Effector CD8-positive, alpha-beta T cell (primary cell): ENCODE measurements at places on chromosomes 1 and 21.

- no peak for DNase-seq
These were observed 1.8 kb upstream of the GBP5 start for GRCh38 chr1:89274411-89274857.

- DNase-seq, result no peak
These were observed 111.6 kb downstream of the RGS2 start for GRCh38 chr1:192920412-192920811.

DNA sequence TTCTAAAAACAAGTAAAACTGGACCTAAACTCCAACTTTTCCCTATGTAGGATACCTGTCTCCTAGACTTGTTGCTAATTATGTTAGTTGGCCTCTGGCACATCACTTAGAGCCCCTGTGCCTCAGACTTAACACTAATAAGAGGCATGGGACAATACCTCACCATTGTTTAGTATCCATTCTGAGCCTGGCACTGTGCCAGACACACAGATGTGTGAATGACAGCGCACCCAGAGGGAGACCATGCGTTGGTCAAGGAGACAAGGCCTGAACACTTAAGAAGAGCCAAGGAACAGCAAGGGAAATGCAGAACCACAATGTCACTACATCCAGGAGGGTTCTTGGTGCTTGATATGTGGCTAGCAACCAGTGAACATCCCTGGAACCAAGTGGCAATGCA is 189.1 kb downstream of the FGGY start:
- no peak for DNase-seq

- no peak for DNase-seq
These were observed 1240.7 kb downstream of the BRINP3 start for GRCh38 chr1:189237008-189237407.

- DNase-seq, result no peak
These were observed 146.8 kb downstream of the CASZ1 start for GRCh38 chr1:10649517-10650201.

- DNase-seq, result no peak
These were observed 36.8 kb upstream of the BMP8B start for GRCh38 chr1:39825432-39825941.

GRCh38 chr1:81349194-81349965 is 451.4 kb upstream of the ADGRL2 start:
- no peak for DNase-seq

GRCh38 chr1:7707527-7707926 is 63.6 kb upstream of the VAMP3 start:
- no peak for DNase-seq

DNA sequence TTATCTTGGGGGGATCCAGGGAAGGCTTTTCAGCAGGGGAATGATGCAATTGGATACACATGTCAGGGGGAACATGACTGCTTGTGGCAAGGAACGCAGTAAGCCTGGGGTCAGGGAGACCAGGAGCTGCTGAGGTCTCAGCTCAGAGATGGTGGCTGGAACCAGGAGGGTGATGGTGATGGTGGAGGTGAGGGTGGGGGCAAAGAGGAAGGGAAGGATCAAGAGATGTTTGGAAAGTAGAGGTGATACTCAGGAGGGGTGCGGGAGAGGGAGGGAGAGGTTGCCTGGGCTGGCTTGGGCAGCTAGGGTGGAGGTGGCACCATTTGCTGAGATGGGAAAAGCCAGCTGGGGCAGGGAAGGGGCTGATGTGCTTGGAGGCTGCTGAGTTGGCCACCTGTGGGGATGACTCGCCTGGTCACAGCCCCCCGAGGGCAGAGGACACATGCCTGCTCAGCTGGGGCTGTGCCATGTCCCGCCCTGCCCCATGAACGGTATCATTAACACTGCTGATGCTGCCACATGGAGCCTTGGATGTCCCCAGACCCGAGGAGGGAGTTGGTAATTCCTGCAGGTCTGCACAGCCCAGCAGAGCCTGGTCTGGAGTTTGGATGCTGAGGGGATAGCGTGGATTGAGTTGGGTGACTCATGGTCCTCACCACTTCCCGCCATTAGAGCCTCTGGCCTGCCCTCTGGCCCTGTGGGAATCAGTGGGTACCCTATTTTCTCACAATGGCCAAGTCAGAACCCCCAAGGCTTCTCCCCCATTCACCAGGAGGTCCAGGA is 6.3 kb upstream of the PADI1 start:
- DNase-seq, result no peak

DNA sequence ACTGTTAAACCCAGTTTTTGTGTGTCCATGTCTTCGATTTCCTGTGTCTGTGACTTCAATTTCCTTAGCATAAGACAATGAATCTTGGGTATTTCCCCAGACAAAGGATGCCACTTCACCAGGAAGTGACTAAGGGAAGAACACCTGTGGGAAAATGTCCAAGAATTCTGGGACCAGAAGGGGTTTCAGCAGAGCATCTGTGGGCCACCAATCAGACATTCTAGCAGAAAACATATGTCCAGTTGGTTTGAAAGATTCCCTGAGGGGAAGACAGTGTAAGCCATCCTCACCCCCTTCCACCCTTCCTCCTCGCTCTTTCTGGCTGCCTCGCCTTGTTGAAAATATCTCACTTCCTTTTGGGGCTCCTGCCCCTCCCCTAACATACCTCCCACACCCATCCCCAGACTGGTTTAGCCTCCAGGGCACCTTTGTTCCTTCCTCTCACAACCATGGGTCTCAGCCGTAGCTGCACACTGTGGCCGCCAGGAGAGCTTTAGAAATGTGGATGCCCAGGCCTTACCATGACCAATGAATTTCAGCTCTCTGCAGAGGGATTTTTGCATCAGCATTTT is 25.5 kb upstream of the IFNAR1 start:
- DNase-seq, result no peak

- no peak for DNase-seq
These were observed 185.4 kb downstream of the LMO4 start for GRCh38 chr1:87513966-87514660.

GRCh38 chr1:20964540-20965484 is 177.7 kb upstream of the HP1BP3 start:
- DNase-seq, result no peak

- DNase-seq, result no peak
These were observed 17.6 kb downstream of the TNNT2 start for GRCh38 chr1:201359873-201360210.

DNA sequence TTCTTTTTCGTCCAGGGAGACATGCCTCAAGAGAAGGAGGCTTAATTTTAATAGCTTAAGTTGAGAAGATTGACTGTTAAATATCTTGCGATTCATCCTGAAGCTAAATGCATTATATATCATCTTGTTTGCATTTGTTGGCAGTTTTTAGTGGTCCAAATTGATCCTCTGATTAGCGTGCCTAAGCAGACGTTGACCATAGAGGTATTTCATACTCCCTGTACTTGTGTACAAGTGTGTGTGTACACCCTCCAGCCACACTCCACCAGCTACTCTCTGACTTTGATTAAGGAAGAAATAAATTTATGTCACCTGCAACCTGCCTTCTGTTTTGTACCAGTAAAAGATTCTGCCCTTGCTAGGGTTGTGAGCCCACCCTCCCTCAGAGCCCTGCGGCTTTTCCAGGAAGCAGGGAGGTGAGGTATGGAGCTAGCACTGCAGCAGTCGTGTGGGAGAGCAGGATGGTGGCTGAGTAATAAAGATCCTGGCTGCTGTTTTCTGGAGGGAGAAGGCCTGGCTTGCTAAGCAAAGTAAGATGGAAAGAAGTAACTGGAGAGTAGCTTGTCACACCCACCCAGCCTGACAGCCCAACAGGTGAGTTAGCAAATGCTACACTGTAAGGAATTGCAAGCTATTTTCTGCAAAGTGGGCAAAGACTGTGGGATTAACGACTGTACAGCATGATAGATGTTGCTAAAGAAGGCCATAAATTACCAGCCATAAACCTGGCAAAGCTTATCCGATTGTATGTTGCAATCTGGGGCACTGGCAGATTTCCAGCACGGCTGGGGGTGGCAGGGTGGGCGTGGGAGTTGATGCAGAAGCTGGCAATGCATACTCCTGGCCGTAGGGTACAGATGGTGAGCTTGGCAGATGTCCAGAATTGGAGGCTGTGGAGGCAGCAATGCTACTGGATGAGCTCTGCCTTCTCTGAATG is 170.2 kb downstream of the TNR start:
- no peak for DNase-seq

GRCh38 chr21:17118638-17119384 is 394.0 kb upstream of the CXADR start:
- DNase-seq, result no peak

DNA sequence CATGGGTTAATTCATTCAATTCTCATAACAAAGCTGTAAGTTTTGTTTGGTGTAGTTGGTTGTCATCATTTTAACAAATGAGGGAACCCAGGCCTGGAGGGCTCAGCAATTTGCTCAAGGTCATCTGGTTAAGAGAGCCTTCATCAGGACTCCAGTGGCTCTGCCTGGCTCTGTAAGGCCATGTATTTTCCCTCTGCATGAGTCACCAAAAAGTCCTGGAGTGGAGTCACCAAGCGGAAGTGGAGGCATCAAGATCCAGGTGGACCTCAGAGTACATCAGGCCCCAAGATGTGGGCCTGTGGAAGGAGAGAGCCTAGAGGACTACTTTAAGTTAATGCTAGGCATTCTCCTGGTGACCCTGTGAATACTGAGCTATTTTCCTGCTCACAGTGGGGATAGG is 30.0 kb upstream of the RBM15 start:
- no peak for DNase-seq

GRCh38 chr1:72278461-72278860 is 3.9 kb downstream of the NEGR1 start:
- DNase-seq, result no peak

GRCh38 chr21:41478319-41479177 is 29.4 kb downstream of the TMPRSS2 start:
- no peak for DNase-seq

DNA sequence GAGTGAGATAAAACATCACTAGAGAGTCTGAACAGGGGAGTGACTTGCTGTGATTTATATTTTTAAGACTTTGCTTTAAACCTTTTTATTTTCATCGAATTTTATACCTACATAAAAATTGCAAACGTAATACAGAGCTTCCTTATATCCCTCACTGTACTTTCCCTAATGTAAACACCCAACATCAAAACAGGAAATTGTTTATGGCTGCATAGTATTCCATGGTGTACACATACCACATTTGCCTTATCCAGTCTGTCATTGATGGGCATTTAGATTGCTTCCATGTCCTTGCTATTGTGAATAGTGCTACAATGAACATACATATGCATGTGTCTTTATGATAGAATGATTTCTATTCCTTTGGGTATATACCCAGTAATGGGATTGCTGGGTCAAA is 34.8 kb downstream of the LRIF1 start:
- no peak for DNase-seq

DNA sequence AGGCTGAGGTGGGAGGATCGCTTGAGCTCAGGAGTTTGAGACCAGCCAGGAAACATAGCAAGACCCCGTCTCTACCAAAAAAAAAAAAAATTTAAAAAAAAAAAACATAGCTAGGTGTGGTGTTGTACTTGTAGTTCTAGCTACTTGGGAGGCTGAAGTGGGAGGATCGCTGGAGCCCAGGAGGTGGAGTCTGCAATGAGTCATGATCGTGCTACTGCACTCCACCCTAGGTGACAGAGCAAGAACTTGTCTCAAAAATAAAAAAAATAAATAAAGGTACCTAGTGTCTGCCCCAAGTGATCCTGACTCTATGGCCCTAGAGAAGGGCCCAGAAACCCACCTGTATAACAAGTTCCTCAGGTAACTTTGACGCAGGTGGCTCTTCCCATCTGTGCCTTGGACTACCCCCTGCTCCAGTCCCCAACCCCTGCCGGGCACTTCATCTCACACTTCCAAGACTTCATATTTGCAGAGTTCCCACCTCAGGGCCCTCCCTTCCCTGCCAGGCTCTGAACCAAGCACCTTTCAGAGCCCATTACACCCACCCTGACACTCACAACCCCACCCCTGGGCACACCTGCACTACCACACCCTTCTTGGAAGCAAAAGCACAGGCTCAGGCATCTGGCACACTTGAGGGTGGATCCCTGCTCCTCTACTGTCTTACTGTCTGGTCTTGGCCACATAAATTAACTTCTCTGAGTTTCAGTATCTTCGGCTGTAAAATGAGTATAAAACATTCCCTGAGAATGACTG is 80.2 kb upstream of the KLHDC7A start:
- DNase-seq, result no peak

- DNase-seq, result no peak
These were observed 104.6 kb upstream of the TTC34 start for GRCh38 chr1:2906085-2906484.

GRCh38 chr21:37370152-37371040 is 3.8 kb downstream of the DYRK1A start:
- DNase-seq, result no peak
